PC-9 (cell line): ENCODE measurements at places on chromosomes 6 and 20.

DNA sequence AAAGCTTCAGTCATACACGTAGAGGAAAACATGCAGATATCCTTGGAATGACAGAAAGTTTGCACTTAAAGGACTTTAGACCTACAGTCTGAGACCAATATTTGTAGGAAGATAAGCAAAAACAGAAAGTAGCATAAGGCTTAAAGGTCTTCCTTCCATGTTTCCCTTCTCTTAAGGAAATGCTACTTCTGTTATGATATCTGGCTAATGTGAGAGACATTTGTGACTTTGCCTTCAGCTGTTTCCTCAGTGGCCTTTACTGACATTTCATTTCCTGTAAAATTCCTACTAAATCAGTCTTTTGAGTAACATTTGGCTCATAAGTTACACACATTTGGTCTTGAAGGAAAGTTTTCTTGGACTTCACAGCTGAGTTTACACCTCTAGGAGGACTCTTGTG lies 713.4 kb downstream of the TBC1D32 start:
- H3K4me3 ChIP-seq = no peak overlapping the region
- H3K27ac ChIP-seq = no peak overlapping the region
- no peak for DNase-seq
- H3K27me3 ChIP-seq = no peaks in the 10 kb centered on the region
- no peaks in the 10 kb centered on the region for H3K4me1 ChIP-seq

DNA sequence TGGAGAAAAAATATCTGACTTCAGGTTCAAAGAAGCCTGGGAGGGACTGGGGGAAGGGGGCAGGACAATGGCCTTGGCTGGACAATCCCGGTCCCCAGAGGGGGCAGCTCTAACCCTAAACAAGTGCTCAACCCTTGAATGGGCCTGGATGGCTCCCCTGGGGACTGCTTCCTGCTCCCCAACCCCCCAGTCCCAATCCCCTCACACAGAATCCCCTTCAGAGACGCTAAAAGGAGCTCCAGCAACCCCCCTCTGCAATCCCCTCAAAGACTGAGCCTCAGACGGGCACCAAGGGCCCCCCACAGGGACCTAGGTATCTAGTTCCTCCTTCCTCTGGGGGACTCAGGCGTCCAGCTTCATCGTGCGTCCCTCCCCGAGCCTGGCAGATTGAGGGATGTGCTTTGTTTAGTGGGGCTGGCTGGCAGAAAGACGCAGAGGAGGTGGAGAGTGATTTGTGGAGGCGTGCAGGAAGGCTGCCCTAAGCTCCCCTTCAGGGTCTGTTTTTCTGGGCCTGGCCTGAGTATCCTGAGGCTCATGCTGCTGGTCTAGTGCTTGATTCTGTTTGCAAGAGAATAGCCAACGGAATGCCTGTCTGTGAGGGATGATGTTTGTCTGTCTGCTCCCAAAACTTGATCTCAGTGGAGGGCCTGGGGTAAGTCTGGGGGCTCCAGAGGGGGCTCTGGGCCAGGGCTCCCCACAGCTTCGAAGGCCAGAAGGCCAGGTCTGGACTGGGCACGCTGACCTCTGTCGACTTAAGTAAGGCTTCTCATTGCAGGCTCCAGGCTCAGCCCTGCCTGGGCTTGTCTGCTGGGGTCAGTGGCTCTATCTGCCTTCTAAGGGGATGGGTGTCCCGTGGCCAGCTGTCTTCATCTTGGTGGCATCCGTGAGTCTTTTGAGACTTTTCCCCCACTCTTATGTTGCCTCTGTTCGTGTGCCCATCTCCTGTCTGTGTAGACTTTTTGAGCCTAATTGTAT lies 1.7 kb upstream of the POU5F1 start:
- DNase-seq = no peak
- no peak overlapping the region for H3K27ac ChIP-seq
- no peaks in the 10 kb centered on the region for H3K27me3 ChIP-seq
- no peak overlapping the region for H3K4me3 ChIP-seq
- H3K4me1 ChIP-seq = peaks cover 19% of the 10 kb centered on the region

GRCh38 chr6:110878751-110879522 lies 4.4 kb downstream of the AMD1 start:
- peak overlapping the region; percentile 90; the same call in 1 of the 2 replicates for H3K4me3 ChIP-seq
- peak overlapping the region; percentile 20 for H3K27ac ChIP-seq
- H3K27me3 ChIP-seq = no peaks in the 10 kb centered on the region
- H3K36me3 ChIP-seq = 0 out of 2 replicates have a peak, but pooled peaks cover 3% of the 10 kb centered on the region
- H3K4me1 ChIP-seq = peaks cover 47% of the 10 kb centered on the region
- DNase-seq = no peak

- no peak for DNase-seq
- no peak overlapping the region for H3K4me3 ChIP-seq
- H3K36me3 ChIP-seq = 0 out of 2 replicates have a peak, but pooled peaks cover 3% of the 10 kb centered on the region
- no peaks in the 10 kb centered on the region for H3K4me1 ChIP-seq
These were observed 10.5 kb downstream of the DDRGK1 start for GRCh38 chr20:3193806-3194616.

- no peaks in the 10 kb centered on the region for H3K27me3 ChIP-seq
- H3K27ac ChIP-seq = no peak overlapping the region
- DNase-seq = no peak
- no peak overlapping the region for H3K4me3 ChIP-seq
- H3K36me3 ChIP-seq = no peaks in the 10 kb centered on the region
These were observed 30.8 kb upstream of the CEP162 start for GRCh38 chr6:84258268-84258667.
